Peyer's patch (tissue), 4 donors: ENCODE measurements at places on chromosomes 2 and 18. TPM values are rescaled to one million over a fixed set of nuclear protein-coding genes. Genes with fewer than 3 reads are reported as not detected.

The MLPH gene
- total RNA-seq: 82.5 TPM

The CLHC1 gene
- total RNA-seq: 7.1 TPM

The CFAP65 gene
- total RNA-seq: 3.6 TPM

DNA sequence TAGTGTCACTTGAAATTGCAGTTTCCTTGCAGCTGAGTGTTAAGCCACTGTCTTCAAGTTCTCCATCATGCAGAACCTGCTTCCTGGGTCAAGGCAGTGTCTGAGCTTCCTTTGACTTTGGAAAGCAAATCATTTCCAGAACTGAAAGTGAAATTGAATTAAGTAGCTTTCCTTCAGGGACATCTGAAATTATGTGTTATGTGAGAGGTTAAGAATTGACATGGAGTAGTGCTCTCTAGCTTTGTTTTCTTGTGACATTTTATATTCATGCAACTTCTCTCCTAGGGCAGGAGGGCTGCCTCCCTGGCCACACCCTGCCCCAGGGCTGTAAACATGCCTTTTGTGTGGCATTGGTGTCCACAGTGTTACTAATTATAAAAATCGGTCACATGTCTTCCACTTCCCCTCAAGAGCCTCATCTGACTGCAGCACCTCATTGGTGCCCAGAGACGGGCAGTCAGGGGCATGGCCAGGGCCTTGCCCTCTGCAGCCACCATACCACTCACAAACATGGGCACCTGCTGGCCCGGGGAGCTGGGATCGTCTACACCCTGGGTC lies 14.4 kb downstream of the RAB12 start:
- no peaks in the 10 kb centered on the region for H3K27me3 ChIP-seq
- DNase-seq: peak; percentile 28
- peaks cover 11% of the 10 kb centered on the region for H3K4me1 ChIP-seq
- peak overlapping the region; percentile 25 for H3K27ac ChIP-seq
- no peaks in the 10 kb centered on the region for H3K36me3 ChIP-seq

DNA sequence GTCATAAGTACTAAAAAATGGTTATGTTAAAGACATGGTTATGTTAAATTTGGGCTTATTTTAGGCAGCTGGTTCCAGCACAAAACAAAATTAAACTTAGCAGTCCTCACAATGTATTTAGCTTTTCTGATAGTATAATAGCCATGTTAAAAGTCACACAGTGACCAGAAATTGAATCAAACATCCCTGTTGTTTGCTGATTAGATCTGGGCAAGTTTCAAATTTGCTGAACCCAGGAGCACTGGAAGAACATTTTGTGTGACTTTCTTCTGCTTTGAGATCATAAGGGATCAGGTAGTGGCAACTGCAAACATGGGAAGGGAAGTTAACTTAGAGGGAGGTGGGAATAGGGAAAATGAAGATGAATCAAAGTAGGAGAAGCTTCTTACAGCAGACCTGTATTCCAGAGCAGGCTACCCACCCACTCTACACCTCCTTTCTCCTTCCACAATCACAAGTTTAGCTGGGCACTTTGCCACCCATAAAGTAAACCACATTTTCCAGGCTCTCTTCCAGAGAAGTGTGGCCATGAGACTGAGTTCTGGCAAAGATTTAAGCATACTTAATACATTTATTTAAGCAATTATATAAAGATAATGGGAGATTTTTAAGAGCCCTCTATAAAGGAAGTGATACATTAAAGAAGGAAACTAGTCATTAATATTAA lies 616.1 kb upstream of the LRATD1 start:
- no peaks in the 10 kb centered on the region for H3K27me3 ChIP-seq
- H3K4me3 ChIP-seq: no peak overlapping the region
- H3K36me3 ChIP-seq: no peaks in the 10 kb centered on the region
- no peak for DNase-seq
- no peak overlapping the region for H3K27ac ChIP-seq

DNA sequence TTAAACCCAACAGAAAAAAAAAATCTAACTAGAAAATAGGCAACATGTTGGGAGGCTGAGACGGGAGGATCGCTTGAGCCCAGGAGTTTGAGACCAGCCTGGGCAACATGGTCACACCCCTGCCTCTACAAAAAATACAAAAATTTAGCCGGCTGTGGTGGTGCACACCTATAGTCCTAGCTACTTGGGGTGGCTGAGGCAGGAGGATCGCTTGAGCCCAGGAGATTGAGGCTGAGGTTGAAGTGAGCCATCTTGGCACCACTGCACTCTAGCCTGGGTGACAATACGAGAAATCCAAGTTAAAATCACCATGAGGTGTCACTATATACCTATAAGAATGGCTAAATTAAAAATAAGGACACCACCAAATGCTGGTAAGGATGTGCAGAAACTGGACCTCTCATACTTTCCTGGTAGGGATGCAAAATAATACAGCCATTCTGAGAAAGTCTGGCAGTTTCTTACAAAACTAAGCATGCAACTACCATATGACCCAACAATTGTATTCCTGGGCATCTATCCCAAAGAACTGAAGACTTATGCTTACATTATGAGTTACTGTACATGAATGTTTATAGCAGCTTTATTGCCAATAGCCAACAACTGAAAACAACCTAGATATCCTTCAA lies 2.2 kb downstream of the SEPTIN10 start:
- no peak for DNase-seq
- no peaks in the 10 kb centered on the region for H3K4me1 ChIP-seq
- no peaks in the 10 kb centered on the region for H3K27me3 ChIP-seq
- no peak overlapping the region for H3K4me3 ChIP-seq
- no peak overlapping the region for H3K27ac ChIP-seq

The DUSP2 gene
- total RNA-seq: 5.6 TPM

The VIL1 gene
- 704 TPM for total RNA-seq

The NEU4 gene
- total RNA-seq: 68.8 TPM

- no peak overlapping the region for H3K4me3 ChIP-seq
- H3K27ac ChIP-seq: no peak overlapping the region
- DNase-seq: no peak
- no peaks in the 10 kb centered on the region for H3K36me3 ChIP-seq
- H3K27me3 ChIP-seq: no peaks in the 10 kb centered on the region
These were observed 98.7 kb downstream of the ACVR1 start for GRCh38 chr2:157777427-157777826.

The BMP10 gene
- not detected for total RNA-seq

The IL1RN gene
- total RNA-seq: 8.0 TPM

DNA sequence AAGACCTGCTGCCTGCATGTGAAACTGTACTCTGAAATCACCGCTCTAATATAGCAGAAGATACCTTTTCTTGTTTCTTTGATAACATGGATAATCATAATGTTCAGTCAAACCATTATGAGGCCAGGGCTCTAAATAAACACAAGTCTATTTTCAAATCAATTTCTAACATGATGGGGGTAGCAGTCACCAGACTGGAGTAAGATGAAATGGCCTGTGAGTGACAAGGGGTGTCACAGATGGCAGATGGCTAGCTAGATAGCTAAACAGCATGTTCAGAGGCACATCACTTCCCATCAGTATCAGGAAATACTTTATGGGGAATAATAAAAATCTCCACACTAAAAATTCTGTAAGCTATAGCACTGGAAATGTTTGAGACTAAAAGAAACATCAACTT lies 14.0 kb downstream of the MBD2 start:
- H3K27me3 ChIP-seq: no peaks in the 10 kb centered on the region
- no peaks in the 10 kb centered on the region for H3K36me3 ChIP-seq
- H3K4me1 ChIP-seq: no peaks in the 10 kb centered on the region
- no peak for DNase-seq
- no peak overlapping the region for H3K4me3 ChIP-seq

The DSG4 gene
- total RNA-seq: 0.38 TPM

The HOXD11 gene
- not detected for total RNA-seq

GRCh38 chr2:20218331-20219320 lies 6.3 kb downstream of the SDC1 start:
- no peak overlapping the region for H3K27ac ChIP-seq
- no peaks in the 10 kb centered on the region for H3K36me3 ChIP-seq
- H3K4me1 ChIP-seq: peaks cover 14% of the 10 kb centered on the region
- H3K4me3 ChIP-seq: no peak overlapping the region
- H3K27me3 ChIP-seq: no peaks in the 10 kb centered on the region

The ARHGAP15 gene
- 203 TPM for total RNA-seq

The GAD1 gene
- total RNA-seq: not detected

GRCh38 chr2:197360744-197361156 lies 50.2 kb upstream of the ANKRD44 start:
- no peak overlapping the region for H3K4me3 ChIP-seq
- H3K36me3 ChIP-seq: no peaks in the 10 kb centered on the region
- H3K27ac ChIP-seq: no peak overlapping the region

- no peaks in the 10 kb centered on the region for H3K4me1 ChIP-seq
- no peak overlapping the region for H3K4me3 ChIP-seq
- H3K27ac ChIP-seq: no peak overlapping the region
- no peaks in the 10 kb centered on the region for H3K36me3 ChIP-seq
- no peaks in the 10 kb centered on the region for H3K27me3 ChIP-seq
These were observed 111.6 kb downstream of the CLIP4 start for GRCh38 chr2:29226808-29227207.

- no peaks in the 10 kb centered on the region for H3K36me3 ChIP-seq
- no peak overlapping the region for H3K27ac ChIP-seq
- H3K4me1 ChIP-seq: no peaks in the 10 kb centered on the region
- DNase-seq: no peak
These were observed 90.0 kb downstream of the MBP start for GRCh38 chr18:77042583-77042982.

- no peaks in the 10 kb centered on the region for H3K36me3 ChIP-seq
- no peak overlapping the region for H3K27ac ChIP-seq
- H3K4me3 ChIP-seq: no peak overlapping the region
- H3K4me1 ChIP-seq: no peaks in the 10 kb centered on the region
- no peaks in the 10 kb centered on the region for H3K27me3 ChIP-seq
These were observed 277.0 kb upstream of the RAB12 start for GRCh38 chr18:8332286-8332685.

- H3K4me1 ChIP-seq: no peaks in the 10 kb centered on the region
- no peak overlapping the region for H3K4me3 ChIP-seq
- no peak for DNase-seq
- no peaks in the 10 kb centered on the region for H3K36me3 ChIP-seq
- H3K27ac ChIP-seq: peak overlapping the region; percentile 27
These were observed 4.3 kb downstream of the IGFBP2 start for GRCh38 chr2:216637472-216637871.

The LCT gene
- 14.9 TPM for total RNA-seq

DNA sequence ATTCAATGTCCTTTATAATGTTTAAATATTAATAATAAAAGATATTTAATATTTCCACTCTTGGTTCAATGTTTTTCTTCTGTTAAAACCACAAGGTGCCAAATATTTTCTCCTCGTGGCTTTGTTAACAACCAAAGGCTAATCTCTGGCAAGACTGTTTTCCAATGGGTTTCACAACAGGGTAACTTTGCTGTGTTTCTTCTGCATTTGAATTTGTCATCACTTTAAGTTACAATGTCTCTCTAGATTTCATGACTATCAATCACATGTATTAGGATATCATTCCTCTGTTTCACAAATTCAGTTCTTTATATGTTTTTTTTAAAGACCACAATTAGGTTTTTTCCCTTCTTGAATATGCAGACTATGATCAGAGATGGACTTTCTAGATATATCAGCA lies 469.8 kb upstream of the ACVR2A start:
- no peak overlapping the region for H3K27ac ChIP-seq
- no peaks in the 10 kb centered on the region for H3K27me3 ChIP-seq
- H3K36me3 ChIP-seq: no peaks in the 10 kb centered on the region
- no peak overlapping the region for H3K4me3 ChIP-seq
- no peak for DNase-seq

The ZNF638 gene
- total RNA-seq: 167 TPM

DNA sequence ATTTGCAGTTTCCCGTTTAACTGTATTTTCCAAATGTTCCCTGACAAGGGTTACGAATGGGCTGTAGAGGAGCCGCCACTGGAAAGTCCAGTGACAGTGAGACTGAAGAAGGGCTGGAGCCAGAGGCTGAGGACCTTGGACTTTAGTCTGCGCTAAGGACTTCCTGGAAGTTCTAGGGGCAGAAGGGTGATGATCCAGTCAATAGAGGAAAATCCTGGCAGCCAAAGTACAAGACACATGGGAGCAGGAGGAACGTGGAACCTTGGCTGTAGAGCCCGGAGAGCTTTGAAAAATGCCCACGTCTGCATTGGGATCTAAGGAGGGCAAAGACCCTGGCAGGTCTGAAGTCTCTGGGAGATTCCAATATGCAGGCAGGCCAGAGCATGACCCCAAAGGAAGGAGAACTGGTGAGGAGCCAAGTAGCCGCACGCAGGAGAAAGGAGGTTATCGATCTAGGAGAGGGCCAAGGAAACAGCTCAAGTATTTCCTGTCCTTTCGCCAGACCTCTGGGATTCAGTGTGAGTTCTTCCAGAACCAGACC lies 28.5 kb downstream of the MBP start:
- peak overlapping the region; percentile 74 for H3K27ac ChIP-seq
- no peak overlapping the region for H3K4me3 ChIP-seq

DNA sequence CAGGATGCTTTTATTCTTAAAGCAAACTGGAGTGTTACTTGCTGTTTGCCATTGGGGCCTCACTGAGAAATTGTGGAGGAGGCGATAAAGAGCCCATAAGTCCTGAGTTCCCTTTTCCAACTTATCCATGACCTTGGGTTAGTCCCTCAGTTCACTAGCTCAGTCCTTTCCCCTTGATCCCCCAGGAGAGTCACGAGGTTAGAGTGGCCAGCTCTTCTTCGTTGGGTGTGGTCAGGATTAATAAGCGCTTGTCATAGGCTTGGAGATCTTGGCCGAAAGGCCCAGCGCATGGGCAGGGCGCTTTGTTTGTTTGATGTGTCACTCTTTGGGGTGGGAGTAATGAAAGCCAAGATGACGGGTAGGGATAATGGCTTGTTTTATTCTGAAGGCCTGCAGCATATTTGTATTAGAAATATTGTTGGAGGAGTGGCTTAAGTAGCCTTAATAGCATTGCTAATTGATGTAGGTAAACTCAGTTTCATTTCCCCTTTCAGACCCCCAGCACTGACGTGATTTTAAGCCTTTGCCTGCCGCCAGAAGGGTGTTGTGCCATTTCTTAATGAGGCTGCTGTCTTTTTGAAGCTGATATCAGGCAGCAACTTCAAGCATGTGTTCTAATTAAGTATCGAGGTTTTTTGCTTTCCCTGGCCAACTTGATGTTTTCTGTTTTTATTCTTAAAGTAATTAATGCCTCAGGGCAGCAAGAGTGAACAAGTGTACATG lies 15.7 kb downstream of the GRHL1 start:
- H3K27ac ChIP-seq: no peak overlapping the region
- no peak for DNase-seq
- H3K27me3 ChIP-seq: no peaks in the 10 kb centered on the region
- H3K4me3 ChIP-seq: no peak overlapping the region
- H3K4me1 ChIP-seq: no peaks in the 10 kb centered on the region
- no peaks in the 10 kb centered on the region for H3K36me3 ChIP-seq

- H3K27ac ChIP-seq: no peak overlapping the region
- no peak for DNase-seq
- no peaks in the 10 kb centered on the region for H3K4me1 ChIP-seq
- no peaks in the 10 kb centered on the region for H3K27me3 ChIP-seq
These were observed 179.8 kb downstream of the SH3BP4 start for GRCh38 chr2:235131334-235132305.

GRCh38 chr2:195612611-195613495 lies 44.2 kb upstream of the SLC39A10 start:
- no peaks in the 10 kb centered on the region for H3K27me3 ChIP-seq
- no peak overlapping the region for H3K27ac ChIP-seq
- DNase-seq: no peak
- H3K4me1 ChIP-seq: no peaks in the 10 kb centered on the region
- no peak overlapping the region for H3K4me3 ChIP-seq

The UGT1A8 gene
- 11.9 TPM for total RNA-seq
